MCF 10A (cell line): ENCODE measurements at places on chromosomes 6 and 20. TPM values are rescaled to one million over a fixed set of nuclear protein-coding genes. Genes with fewer than 3 reads are reported as not detected.

SLC52A3 gene
- total RNA-seq: 0.14 and 0.17 TPM in 2 replicates

LY6G6C gene
- total RNA-seq: 0.32 TPM in 1 of 2 replicates, not detected in the other

PNLDC1 gene
- not detected in 2 replicates for total RNA-seq

PI16 gene
- total RNA-seq: not detected in 2 replicates

ZBP1 gene
- total RNA-seq: not detected in 2 replicates

COL9A3 gene
- total RNA-seq: not detected in 2 replicates

RSPH4A gene
- not detected in 2 replicates for total RNA-seq

PPP1R16B gene
- not detected in 2 replicates for total RNA-seq

MATN4 gene
- total RNA-seq: 0.20 TPM in 1 of 2 replicates, not detected in the other

FILIP1 gene
- 0.14 and 0.32 TPM in 2 replicates for total RNA-seq

RAET1G gene
- 8.3 and 9.9 TPM in 2 replicates for total RNA-seq

AP5S1 gene
- total RNA-seq: 15.8 and 19.2 TPM in 2 replicates

PLCG1 gene
- 33.2 and 48.1 TPM in 2 replicates for total RNA-seq

NMBR gene
- total RNA-seq: not detected in 2 replicates

ERVFRD-1 gene
- total RNA-seq: not detected in 2 replicates

TBC1D22B gene
- 12.9 and 14.6 TPM in 2 replicates for total RNA-seq

C4B gene
- total RNA-seq: 7.7 and 12.7 TPM in 2 replicates

C6orf141 gene
- 29.9 and 37.0 TPM in 2 replicates for total RNA-seq
